Hematopoietic multipotent progenitor cell treated with erythropoietin and hydrocortisone succinate and interleukin-3 and kit ligand, for 17 days (in vitro differentiated cells): ENCODE measurements at places on chromosomes 16 and 17.

- no peak for DNase-seq
These were observed 5.9 kb upstream of the GOSR2 start for GRCh38 chr17:46917041-46917440.

DNA sequence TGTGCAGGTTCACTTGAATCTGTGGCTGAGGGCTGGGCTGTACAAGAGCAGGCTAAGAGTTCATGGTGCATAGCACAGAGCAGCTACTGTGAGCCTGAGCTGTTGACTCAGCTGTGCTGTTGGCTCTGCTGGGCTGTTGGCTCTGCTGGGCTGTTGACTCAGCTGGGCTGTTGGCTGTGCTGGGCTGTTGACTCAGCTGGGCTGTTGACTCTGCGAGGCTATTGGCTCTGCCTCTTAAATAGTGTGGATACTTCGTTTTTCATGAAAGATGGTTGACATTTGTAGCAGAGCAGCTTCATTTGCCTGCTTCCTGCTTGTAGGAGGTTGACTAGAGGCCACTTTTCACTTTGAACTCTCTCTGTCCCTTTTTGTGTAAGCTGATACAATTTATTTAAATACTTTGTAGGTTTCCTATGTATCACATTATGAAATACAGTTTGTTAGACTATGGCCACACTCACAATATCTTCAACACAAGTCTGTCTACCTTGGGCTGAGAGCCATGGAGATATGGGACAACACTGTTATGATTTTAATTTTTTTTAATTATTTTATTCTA is 40.3 kb upstream of the CCNF start:
- DNase-seq: no peak

DNA sequence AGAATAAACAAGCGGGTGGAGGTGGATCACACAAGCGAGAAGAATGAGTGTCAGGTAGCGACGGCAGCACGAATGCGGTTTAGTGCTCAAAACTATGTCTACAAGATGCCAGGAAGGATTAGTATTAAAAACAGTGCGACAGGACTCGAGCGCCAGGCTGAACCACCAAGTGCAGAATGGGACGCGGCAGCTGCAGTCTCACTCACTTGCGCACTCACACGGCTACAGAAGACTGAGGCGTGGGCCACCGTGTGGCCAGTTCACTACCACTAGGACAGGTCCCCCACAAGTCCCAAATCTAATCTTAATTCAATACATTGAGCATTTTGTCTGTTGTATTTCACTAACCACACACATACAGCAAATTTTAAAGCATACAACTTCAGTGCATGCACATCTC is 35.7 kb upstream of the TRAP1 start:
- no peak for DNase-seq

DNA sequence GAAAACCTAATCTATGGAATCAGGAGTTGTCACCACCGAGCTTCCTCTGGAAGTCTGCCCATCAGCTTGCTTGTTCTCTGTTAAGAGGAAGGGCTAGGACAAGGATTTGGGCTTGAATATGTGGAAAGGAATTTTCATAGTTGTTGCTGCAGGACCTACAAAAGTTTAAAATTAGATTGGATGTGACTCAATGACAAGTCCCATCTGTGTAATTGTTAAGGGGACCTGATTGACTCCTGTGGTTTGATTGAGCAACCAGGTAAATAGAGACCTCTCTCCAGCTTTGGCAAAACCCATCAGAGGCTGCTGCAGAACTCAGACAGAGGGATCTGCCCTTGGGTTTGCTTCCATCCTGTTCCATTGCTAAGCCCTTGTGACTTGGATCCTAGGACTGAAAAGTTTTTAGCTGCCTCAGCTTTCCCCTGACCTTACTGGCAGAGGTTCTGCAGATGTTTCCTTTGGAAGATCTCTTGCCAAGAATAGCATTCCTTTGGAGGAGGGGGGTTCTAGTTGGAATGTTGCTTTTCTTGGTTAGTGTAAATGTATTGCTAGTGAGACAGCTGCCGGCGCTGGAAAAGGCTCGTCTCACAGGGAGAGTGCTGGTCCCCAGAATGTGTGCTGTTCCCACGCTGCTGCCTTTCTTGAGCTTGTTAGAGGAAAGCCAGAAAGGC is 50.0 kb downstream of the SF3B3 start:
- no peak for DNase-seq

GRCh38 chr16:72793716-72794115 is 254.2 kb downstream of the ZFHX3 start:
- no peak for DNase-seq

GRCh38 chr17:5121186-5121841 is 5.5 kb downstream of the USP6 start:
- no peak for DNase-seq

- no peak for DNase-seq
These were observed 21.6 kb downstream of the CTU2 start for GRCh38 chr16:88727871-88728270.

DNA sequence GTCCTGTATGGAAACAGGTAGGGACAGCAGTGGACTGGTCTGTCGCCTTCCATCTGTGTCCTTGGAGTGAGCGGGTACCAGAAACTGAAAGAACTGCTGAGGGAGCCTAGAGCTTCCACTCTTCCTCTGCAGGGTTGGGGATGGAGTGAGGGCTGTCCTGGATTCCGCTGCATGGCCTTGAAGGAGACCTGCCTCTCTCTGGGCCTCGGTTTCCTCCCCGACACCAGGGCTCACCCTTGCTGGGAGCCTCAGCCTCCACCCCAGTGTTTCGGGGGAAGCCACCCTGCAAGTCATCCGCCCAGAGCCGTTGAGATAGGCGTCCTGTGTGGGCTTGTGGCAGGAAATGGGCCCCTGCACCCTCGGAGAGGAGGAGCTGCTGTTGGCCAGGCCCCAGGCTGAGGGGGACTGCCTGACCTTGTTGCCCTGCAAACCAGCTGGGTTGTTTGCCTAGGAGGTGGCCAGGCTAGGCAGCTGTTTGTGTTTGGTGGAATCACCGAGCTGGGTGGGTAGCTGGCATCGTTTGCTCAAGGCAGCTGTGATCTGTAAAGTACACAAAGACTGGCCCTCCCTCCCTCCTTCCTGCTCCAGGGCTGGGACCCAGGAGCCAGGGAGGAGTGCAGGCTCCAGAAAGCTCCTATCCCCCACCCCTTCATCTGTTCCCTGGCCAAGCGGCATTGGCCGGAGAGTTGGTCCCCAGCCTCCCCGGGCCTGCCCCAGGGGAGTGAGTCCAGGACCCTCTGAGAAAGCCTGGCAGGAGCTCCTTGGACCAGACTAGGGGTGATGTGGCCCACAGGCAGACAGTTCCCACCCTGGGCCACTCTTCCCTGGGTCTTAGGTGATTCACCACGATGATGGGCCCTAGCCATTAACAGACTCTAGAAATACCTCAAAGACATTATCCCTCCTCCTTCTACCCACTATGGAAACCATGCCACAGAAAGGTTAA is 1.3 kb downstream of the RAB37 start:
- DNase-seq: no peak

- no peak for DNase-seq
These were observed 9.9 kb downstream of the TAOK2 start for GRCh38 chr16:29983420-29984136.

DNA sequence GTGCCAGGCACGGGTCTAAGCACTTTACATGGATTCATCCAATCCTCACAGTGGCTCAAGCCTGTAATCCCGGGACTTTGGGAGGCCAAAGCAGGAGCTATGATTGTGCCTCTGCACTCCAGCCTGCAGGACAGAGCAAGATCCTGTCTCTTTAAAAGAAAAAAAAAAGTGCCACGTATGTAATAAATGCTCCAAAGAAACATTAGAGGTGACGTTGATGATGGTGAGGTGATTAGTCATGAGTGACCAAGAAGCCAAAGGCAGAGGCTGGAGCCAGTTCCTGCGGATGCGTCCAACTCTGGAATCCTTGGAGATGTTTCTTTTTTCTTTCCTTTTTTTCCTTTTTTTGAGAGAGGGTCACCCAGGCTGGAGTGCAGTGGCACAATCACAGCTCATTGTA is 59.4 kb upstream of the SIAH1 start:
- no peak for DNase-seq

DNA sequence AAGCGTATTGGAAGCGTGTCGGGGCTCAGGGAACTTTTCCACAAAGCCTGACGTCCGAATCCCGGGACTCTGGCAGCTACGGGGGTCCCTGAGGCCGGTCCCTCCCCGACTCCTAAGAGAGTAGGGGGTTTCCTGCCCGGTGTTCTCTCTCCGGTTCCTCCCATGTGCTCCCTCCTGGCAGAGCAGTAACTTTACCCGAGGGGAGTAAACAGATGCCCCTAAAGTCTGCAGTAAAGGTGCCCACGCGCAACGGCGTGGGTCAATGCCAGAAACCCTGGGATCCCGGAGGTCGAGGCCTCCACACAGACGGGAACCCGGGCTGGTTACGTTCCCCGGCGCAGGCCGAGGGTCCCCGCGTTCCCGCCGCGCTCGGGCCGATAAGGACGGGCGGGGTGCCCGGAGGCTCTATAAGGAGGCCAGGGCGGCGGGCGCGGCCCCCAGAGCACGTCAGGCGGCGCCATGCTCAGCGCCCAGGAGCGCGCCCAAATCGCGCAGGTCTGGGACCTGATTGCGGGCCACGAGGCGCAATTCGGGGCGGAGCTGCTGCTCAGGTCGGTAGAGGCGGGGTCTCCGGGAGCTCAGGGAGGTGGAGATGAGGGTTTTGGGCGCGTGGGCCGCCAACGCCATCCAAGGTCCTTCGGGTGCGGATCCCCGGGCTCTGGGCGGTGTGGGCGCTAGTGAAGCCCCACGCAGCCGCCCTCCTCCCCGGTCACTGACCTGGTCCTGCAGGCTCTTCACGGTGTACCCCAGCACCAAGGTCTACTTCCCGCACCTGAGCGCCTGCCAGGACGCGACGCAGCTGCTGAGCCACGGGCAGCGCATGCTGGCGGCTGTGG is at the start of gene HBM:
Gene HBM (plus strand): TSS at position 440 of the 836 bp plus-strand sequence. CDS start 20 bp downstream, at position 460.
- peak; percentile 81 for DNase-seq

- no peak for DNase-seq
These were observed 26.4 kb downstream of the ARHGAP17 start for GRCh38 chr16:24988593-24989338.

GRCh38 chr17:7977805-7978204 is 24.6 kb upstream of the GUCY2D start:
- no peak for DNase-seq

DNA sequence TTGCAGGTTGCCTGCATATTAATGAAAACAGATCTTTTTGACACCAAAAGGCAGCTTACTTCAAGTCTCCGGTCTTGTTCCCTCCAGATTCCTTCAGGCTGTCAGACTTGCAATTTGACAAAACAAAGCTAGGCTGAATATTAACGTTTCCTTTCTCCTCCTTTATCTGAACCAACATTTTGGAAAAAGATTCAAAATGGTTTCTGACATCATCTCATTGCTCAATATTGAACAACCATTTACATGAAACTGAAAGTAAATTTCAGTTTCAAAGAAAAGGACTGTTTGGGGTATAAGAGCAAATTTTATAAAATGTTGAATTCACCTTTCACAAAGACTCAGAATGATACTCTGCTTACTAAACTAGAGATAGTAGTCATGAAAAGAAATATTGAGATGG is 521.8 kb downstream of the KCNJ2 start:
- DNase-seq: no peak

- DNase-seq: no peak
These were observed 25.3 kb downstream of the MGRN1 start for GRCh38 chr16:4649744-4650442.

GRCh38 chr17:81084680-81085419 is 49.9 kb downstream of the BAIAP2 start:
- DNase-seq: no peak

DNA sequence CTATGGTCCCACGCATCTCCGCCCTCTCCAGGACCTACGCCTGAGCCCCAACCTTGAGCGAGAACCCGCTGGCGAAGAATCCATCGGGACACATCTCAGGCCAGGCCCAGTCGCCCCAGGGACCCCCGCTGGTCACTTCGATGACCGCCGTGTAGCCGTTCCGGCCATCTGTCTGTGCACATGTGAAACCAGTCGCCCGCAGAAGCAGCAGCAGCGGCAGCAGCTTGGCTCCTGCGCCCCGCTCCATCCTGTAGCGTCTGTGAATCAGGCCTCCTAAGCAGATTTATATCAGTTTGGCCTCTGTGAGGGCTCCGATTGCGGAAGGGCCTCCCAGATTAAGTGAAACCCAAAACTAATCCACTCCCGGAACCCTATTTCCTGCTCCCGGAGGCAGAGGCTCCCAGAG is at the start of gene VMO1:
Gene VMO1 (minus strand): TSS at position 259 of the 406 bp plus-strand sequence. CDS start 12 bp downstream, at position 247.
- DNase-seq: no peak

GRCh38 chr16:76976101-76976500 is 214.9 kb upstream of the MON1B start:
- DNase-seq: no peak

GRCh38 chr17:80886641-80887573 is 104.7 kb upstream of the CHMP6 start:
- DNase-seq: no peak

DNA sequence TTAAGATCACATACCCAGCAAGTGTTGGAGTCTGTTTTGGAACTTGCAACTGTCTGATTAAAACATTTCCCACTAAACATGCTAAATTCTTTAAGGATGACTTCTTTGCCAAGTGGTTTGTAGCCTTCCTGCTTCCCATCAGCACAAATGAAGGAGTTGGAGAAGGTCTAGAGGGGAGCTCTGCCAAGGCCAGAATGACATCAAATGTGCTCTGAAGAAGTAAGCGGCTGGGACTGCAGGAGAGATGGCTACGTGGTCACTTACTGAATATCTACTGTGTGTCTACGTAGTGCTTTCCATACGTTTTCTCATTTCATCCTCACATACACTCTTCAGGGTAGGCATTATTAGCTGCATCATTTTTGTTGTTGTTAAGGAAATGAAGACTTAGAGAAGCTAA is 135.7 kb upstream of the NLRP1 start:
- no peak for DNase-seq

DNA sequence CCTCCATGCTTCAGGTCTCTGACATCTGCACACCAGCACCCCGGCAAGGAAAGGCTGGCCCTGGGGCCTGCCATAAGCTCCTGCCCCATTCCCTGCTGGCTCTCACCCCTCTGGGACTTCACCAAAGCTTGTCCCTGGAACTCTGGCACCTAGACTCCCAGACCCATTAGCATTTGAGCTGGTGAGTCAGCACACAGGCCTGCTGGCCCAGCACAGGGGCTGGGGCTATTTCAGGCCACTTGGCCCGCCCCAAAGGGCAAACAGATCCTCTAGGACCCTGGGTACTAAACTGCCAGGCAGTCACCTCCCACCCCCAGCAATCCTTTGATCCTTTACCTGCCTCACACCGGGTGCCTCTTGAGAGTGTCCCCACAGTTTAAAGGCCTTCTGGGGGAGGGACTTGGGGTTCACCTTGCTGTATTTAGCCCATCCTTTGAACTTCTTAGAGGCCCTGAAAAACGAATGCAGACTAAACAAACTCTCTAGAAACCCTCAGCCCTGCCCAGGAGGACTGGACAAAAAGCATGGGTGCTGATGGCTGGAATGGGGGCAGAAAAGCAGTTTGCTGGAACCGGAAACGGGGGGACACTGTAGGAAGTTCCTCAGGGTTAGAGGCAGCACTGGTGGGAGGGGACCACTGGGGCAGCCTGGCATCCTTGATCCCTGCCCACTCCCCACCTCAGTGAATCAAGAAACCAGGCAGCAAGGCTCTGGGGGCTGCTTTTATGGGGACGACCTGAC is 3.2 kb upstream of the SAMD14 start:
- DNase-seq: no peak
